Stimulated activated naive B cell treated with anti-CD40 and anti-IgM and Interleukin-4, amounts not matched to agents 10 μg/mL and 1 μg/mL and 100 μg/mL, for 72 hours (primary cell): ENCODE measurements at places on chromosomes 3 and 15.

DNA sequence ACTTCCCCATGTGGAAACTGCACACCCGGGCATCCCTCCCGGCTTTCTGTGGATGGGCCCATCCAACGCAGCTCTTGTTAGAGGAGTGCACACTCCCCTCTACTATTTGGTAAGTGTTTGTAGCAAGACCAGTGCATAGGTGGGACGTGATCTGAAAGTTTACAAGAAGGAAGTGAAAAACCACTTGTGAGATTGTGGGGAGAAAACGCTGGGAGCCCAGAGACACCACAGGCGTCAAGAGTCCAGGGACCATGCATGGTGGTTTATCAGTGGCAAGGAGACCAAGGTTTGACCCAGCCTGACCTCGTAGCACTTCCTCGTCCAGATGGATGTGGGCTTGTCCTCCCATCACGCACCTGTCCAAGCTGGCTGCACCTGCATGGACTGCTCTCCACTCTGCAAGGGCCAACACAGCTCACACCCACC lies 51.6 kb downstream of the ATP10A start:
- peak; percentile 59 for DNase-seq

- DNase-seq, result no peak
These were observed 72.2 kb upstream of the RAD18 start for GRCh38 chr3:9035473-9035872.

DNA sequence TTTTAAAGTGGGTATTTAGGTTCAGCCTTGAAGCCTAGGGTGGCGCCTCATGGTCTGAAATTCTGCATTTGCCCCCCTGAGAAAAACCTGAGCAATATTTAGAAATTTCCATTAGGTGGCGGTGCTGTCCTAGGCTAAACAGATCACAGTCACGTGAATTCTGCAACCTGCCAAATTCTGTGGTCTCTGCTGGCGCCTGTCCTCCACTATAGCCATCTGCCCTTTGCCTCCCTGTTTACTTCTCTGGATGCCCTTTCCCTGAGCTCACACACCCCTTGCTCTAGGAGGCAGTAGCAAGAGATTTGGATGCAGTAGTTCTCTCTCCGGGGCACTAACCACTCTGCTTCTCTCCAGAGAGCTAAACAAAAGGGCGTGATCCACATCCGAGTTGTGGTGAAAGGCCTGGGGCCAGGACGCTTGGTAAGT lies 9.1 kb downstream of the MRPS11 start:
- DNase-seq, result no peak

- DNase-seq, result no peak
These were observed 383.2 kb upstream of the ADAMTS9 start for GRCh38 chr3:65070968-65071367.

DNA sequence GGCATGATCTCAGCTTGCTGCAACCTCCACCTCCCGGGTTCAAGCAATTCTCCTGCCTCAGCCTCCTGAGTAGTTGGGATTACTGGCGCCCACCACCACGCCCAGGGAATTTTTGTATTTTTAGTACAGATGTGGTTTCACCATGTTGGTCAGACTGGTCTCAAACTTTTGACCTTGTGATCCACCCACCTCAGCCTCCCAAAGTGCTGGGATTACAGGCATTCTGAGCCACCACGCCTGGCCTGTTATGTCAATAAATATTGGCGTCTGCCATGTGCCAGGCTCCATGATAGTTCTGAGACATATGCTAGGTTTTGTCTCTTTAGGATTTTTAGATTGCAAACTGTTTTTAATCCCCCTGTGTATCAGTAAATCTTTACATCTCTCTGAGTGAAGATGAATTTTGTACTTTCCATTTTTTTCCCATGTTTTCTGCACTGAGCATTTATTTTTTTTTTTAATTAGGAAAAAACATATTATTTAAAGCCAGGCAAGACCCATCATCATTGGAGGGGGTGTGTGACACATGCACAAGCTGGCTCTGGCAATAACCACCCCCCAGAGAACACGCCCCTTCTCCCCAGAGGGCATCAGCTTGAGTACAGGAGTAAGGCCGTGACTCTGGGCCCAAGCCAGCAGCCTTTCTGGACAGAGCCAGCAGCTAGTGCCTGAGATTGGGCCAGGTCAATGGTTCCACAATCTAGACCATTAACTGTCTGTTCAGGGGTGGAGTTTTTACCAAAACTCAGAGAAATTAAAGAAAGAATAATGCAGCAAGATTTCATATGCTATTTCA lies 51.0 kb upstream of the ATP1B3 start:
- no peak for DNase-seq

GRCh38 chr15:40930430-40931299 lies 1.5 kb downstream of the DLL4 start:
- no peak for DNase-seq

DNA sequence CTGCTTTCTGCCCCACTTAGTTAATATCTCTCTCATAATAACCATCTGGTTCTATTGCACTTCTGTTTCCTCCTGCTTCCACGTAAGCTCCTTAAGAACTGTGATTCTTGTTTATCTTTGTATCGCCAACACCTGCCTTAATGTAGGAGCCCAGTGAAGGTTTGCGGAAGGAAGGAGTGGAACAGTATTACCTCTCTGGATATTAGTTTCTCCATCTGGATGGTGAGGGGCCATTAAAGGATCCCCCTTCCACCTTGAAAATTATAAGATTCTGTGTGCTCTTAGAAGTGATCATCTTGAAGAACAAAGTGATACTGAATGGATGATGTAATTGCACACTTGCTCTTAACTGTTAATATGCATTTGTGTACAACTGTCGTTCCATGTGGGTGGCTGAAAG lies 2.2 kb downstream of the CHRNA5 start:
- DNase-seq, result no peak

DNA sequence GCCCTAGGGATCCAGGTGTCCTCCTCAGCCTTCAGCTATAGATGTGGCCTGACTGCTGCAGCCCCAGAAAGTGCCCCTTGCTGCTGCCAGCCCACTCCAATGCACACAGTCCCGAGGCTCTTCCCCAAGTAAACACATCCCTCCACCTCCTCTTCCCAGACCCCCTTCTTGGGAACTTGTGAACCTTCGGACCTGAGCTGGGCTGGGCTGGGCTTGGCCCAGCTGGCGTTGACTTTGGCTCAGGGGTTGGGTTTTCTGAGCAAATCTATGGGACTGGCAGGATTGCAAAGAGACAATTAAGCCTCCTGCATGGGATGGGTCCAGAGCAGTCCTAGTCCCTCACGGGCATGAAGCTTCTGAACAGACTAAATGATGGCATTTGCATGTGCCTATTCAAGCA lies 14.7 kb downstream of the VIPR1 start:
- no peak for DNase-seq

GRCh38 chr3:29070959-29071634 lies 209.8 kb upstream of the RBMS3 start:
- DNase-seq, result no peak

GRCh38 chr15:96619174-96619573 lies 288.7 kb downstream of the NR2F2 start:
- no peak for DNase-seq

DNA sequence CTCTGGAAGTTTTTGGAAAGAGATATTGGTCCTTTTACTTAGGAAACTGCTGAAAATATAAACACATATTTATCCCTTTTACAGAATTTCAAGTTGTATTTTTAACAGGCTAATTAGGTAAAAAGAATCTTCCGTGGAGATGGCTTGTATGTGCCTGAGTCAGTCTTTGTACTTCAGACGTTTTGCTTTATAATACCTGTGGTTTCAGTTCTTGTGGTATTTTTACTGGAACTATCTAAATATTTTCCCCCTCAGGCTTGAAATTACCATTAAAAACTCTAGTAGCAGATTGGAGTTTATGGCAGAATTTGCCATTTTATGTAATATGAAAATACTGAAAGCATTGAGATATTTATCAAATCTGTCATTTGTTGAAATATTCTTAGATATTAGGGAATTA lies 151.6 kb upstream of the CGNL1 start:
- DNase-seq, result no peak

GRCh38 chr3:126305427-126305826 lies 51.8 kb downstream of the KLF15 start:
- DNase-seq, result no peak

DNA sequence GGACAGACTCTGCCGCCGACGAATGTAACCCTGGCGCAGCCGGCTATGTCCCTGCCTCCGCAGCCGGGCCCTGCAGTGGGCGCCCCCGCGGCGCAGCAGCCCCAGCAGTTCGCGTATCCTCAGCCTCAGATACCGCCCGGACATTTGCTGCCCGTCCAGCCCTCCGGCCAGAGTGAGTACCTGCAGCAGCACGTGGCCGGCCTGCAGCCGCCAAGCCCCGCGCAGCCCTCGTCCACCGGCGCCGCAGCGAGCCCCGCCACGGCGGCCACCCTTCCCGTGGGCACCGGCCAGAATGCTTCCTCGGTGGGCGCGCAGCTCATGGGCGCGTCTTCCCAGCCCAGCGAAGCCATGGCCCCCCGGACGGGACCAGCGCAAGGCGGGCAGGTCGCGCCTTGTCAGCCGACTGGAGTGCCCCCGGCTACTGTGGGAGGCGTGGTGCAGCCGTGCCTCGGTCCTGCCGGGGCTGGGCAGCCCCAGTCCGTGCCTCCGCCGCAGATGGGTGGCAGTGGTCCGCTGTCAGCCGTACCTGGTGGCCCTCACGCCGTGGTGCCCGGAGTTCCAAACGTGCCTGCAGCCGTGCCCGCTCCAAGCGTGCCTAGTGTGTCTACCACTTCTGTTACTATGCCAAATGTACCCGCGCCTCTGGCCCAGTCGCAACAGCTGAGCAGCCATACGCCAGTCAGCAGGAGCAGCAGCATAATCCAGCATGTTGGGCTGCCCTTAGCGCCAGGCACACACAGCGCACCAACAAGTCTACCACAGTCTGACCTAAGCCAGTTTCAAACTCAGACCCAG lies 2.4 kb downstream of the TSC22D2 start:
- DNase-seq, result no peak

- no peak for DNase-seq
These were observed 306.8 kb downstream of the NTRK3 start for GRCh38 chr15:87949575-87950223.

- no peak for DNase-seq
These were observed 152.5 kb downstream of the ADAMTS17 start for GRCh38 chr15:100189319-100189718.
